Gastroesophageal sphincter (tissue), 4 donors: ENCODE measurements at places on chromosomes 7 and 10. TPM values are rescaled to one million over a fixed set of nuclear protein-coding genes. Genes with fewer than 3 reads are reported as not detected.

- ATAC-seq, result no peak
These were observed 367.9 kb downstream of the TYW1 start for GRCh38 chr7:67364441-67365017.

DNA sequence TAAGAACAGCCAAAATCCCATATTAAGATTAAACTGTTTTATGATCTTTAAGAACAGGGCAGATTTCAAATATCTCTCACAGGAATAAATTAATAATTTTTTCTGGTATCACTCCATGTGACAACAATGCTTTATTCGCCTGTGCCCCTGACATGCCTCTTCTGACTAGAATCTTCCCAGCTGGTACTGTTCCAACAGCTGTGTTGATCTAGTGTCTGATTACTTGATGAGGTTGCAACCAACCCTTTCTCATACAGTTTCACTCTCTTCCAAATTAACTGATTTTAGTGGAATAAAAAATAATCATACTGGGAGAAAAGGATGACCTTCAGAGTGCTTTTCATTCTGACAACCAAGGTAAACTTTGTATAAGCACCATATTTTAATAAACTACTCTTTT is 151.9 kb downstream of the CHRM2 start:
- no peak for ATAC-seq

DNA sequence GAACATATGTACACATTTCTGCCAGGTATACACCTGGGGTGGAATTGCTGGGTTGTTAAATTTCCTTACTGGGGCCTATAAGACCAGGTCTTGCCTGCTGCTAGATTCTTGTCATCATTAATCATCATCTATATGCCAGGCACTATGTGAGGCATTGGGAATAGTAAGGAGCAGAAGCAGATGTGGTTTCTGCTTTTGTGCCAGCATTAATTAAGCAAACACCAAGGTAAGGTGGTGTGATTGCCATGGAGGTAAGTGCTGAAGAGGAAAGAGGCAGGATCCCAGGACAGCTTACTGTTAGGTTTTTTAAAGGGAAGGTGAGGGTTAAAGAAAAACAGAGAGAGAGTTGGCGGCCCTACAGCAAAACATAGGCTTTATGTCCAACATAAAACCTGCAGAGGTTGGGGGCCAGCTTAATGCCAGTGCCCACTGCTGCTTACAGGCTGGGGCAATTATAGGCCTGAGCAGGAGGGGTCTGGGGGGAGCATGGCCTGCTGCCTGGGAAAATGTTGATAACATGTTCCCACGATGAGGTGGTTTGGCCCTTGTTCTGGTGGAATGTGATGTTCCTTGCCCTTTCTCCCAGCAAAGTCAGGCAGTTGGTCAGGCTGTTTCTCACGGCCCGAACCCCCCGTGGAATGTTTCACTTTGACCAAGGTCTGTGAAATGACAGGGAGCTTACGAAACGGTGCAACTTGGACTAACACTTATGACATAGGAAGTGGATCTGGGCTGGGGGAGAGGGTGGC is 93.9 kb downstream of the RBM20 start:
- no peak for ATAC-seq

- no peak for ATAC-seq
These were observed 30.6 kb upstream of the IFRD1 start for GRCh38 chr7:112419543-112420130.

The LHPP gene
- total RNA-seq, result 14.5 TPM

The ABI1 gene
- 70.9 TPM for total RNA-seq
